Hematopoietic multipotent progenitor cell treated with erythropoietin and hydrocortisone succinate and interleukin-3 and kit ligand, for 4 days (in vitro differentiated cells): ENCODE measurements at places on chromosomes 13 and 19.

- DNase-seq = no peak
Measured at GRCh38 chr13:31986676-31987470, 44.7 kb upstream of the FRY start.

DNA sequence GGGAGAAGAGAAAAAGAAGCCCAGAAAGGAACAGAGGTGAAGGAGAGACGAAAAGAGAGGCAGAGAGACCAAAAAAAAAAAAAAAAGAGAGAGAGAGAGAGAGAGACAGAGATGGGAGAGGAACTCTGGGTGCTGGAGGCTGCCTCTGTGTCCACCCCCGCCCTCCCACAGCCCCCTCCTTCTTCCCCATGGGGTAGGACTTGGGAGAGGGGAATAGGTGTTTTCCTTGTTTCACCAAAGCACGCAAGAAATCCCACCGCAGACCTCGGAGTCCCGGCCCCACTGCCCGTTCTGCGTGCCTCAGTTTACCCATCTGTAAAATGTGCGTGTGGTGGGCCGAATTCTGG is 4.9 kb downstream of the ONECUT3 start:
- no peak for DNase-seq

DNA sequence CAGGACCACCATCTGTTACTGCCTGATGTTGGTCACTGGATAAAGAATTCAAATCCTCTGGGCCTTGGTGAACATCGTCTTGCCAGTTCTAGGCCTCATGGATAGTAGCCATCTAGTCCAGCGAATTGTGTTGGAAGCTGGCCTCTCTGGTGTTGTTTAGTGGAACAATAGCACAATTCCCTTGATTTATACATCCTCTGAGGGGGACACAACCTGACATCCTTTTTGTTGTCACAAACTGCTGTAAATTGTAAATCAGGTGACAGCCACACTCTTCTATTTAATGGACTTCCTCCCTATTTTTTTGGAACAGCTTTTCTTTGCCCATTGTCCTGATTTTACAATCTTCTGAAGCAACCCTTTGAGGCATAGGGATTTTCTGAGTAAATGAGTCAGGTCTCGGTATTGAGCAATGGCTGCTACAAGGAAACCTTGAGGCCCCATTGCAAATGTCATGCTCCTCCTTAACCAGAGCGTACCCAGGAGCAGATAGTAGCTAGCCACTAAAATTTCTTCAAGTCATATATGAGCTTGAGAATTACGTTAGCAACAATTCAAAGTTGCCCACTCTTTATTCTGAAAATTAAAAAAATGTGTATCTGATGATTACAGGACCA is 263.3 kb downstream of the COG6 start:
- DNase-seq = no peak

- DNase-seq = peak; percentile 70
Measured at GRCh38 chr13:28161370-28161769, 23.0 kb downstream of the PAN3 start.

GRCh38 chr13:48653472-48653939 is at the start of gene CYSLTR2:
TSS of gene CYSLTR2 (plus strand) at chr13:48653929. CDS start at chr13:48706818, 52,889 bp downstream.
- peak; percentile 85 for DNase-seq

GRCh38 chr13:40494946-40495620 is 171.4 kb downstream of the FOXO1 start:
- DNase-seq = peak; percentile 65

DNA sequence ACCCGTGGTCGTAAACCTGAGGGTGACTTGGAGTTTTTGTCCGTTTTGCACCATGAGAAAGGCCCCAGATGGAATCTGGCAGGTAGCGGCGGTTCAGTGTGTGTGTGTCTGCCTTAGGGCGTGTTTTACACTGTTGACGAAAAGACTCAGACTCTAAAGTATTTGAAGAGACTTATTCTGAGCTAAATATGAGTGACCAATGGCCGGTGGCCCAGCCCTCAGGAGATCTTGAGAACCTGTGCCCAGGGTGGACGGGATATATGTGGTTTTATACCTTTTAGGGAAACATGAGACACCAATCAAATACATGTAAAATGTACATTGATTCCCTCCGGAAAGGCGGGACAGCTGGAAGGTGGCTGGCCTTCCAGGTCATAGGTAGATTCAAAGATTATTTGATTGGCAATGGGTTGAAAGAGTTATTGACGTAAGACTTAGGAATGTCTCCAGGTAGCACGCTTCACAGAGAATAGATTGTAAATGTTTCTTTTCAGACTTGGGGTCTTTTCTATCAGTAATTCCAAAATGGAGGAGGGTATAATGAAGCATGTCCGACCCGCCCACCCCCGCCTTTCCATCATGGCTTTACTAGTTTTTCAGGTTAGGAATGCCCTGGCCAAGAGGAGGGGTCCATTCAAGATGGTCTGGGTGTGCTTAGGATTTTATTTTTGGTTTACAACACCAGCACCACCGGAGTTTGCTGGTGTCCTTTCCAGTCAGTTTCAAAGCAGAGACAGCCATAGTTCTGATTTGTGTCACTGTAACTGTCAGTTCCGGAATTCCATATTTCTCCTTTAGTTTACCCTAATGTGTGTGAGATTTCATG is 1.0 kb upstream of the ZNF529 start:
- DNase-seq = peak; percentile 55

DNA sequence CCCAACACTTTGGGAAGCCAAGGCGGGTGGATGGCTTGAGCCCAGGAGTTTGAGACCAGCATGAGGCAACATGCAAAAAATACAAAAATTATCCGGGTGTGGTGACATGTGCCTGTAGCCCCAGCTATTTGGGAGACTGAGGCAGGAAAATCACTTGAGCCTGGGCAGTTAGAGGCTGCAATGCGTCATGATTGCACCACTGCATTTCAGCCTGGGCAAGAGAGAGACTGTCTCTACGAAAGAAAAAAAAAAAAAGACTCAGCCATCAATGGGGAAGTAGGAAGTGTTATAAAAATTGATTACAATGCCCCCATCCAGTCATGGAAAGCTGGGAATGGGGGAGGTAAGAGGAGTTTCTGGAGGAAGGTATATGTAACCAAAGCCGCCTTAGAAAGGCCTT is 5.4 kb downstream of the TYK2 start:
- no peak for DNase-seq

DNA sequence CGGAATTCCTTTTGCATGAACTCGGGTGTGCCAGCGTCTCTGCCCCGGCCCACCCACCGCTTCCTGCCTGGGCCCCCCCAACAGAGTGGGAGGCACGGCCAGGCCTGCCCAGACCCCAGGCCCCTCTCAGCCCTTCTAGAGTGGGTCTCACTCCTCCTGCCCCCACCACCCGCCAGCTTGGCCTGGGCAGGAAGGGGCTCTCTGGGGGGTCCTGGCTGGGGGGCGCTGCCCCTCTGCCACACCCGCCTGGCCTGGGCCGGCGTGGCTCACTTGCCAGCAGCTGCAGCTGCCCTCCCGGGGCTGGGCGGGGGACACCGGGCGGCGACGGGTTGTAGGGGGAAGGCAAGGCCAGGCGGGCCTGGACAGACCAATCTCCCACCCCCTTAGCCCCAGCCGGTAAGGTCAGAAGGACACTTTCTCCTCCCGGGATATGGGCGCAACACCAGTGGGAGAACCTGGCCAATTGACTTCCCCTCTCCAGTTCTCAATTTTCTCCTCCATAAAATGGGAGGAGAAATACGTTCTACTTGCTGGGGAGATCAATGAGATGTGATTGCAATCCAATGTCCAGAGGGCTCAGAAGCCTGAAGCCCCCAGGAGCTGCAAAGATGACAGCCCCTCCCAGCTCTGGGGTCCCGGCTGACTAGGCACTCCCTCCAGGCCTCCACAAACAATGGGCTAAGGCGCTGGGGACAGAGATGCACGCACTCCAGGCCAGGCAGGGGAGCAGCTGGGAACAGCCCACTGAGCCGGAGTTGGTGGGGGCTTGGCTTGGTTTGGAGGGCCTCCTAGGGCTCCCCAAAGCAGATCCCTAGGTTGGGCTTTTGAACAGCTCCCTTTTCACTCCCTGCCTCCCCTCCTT is 2.4 kb downstream of the CRLF1 start:
- no peak for DNase-seq

DNA sequence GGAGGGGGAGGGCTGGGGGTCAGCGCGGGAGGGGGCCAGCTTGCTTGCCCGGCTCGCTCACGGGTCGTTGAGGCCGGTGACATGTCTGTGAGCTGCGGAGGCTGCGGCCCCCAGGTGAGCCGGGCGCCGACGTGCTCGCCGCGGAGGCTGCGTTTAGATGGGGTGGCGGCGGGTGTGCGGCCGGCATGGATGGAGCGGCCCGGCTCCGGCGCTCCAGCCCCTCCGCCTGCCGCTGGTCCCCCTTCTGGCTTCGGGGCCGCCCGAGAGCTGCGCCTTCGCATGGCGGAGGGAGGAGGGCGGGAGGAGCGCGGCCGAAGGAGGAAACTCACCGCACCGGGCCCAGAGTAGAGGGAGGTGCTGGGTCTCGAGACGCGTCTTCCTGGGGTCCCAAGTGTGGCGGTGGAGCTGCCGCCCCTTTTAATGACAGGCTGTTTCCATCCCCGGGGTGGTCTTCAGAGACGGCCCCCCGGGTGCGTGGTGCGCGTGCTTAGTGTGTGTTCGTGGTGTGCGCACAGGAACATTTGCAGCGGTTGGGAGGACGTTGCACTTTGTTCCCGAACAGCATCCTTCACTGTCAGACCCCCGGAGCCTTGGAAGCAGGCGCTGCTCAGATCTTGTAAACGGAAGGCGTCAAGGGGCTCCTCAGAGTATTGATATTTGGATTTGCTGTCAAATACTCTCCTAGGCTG is at the start of gene AKAP11:
Gene AKAP11 (plus strand): TSS at position 38 of the 689 bp plus-strand sequence. CDS start 14,197 bp downstream, outside the sequence.
- DNase-seq = peak; percentile 75

DNA sequence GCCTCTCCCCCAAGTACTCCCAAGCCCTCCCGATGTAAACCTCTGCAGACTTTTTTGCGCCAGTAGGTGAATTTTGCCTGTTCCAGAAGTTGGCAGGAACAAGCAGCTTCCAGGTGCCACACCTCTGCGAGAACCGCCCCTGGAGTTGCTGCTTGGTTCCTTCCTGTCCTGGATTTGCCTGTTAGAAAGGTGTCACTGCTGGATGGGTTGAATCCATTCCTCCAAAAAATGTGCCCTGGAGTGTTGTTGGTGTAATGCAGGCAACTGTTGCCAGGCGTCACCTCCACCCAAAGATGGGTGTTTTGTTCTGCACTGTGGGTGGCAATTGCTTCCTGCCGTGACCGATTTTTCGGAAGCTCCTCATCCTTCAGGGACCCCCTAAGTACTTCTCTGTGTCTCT is 5.7 kb downstream of the PGPEP1 start:
- no peak for DNase-seq

- DNase-seq = no peak
Measured at GRCh38 chr19:41991025-41991424, 3.0 kb downstream of the ATP1A3 start.

GRCh38 chr13:80171096-80171495 is 169.8 kb downstream of the SPRY2 start:
- no peak for DNase-seq

- DNase-seq = no peak
Measured at GRCh38 chr13:34431827-34432581, 510.1 kb upstream of the NBEA start.

GRCh38 chr13:40605573-40605972 is 60.9 kb downstream of the FOXO1 start:
- no peak for DNase-seq

- peak; percentile 59 for DNase-seq
Measured at GRCh38 chr19:38650911-38651584, 3.6 kb downstream of the ACTN4 start.

GRCh38 chr19:38838986-38839761 is 7.6 kb upstream of the ECH1 start:
- DNase-seq = no peak

- DNase-seq = no peak
Measured at GRCh38 chr13:30835442-30835841, 70.6 kb upstream of the MEDAG start.

DNA sequence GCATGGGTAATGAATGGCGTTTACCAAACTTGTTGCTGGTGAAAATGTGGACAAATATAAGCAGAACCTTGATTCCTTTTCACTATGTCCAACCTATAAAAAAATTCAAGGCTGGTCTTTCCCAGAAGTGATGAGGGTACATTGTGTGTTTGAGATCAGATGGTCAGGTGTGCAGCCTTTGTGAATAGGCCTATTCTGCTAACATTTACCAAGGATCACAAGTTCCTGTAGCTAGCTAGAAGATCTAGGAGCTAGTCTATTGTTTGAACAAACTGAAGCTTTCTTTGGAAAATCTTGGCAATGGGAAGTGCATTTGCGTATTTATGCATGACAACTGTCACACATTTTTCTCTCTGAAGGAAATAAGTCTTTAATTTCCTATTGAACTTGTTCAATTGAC is 489.6 kb downstream of the KLF5 start:
- DNase-seq = no peak

DNA sequence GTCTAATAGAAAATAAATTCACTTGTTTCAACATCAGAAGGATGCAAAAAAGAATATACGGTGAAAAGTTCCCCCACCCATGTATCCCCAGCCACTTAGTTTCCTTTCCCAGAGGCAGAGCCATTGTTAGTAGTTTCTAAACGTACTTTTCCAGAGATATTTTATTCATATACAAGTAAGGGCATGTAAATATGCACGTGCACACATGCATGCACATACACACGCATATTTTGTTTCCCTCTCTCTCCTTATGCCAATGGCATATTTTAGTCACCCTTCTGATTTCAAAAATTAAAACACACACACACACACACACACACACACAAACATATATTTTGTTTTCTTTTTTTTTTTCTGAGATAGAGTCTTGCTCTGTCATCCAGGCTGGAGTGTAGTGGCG is 147.4 kb downstream of the PDS5B start:
- no peak for DNase-seq

GRCh38 chr13:99018418-99019180 is 40.7 kb upstream of the DOCK9 start:
- no peak for DNase-seq

- DNase-seq = no peak
Measured at GRCh38 chr13:23705583-23705982, 135.4 kb downstream of the TNFRSF19 start.

DNA sequence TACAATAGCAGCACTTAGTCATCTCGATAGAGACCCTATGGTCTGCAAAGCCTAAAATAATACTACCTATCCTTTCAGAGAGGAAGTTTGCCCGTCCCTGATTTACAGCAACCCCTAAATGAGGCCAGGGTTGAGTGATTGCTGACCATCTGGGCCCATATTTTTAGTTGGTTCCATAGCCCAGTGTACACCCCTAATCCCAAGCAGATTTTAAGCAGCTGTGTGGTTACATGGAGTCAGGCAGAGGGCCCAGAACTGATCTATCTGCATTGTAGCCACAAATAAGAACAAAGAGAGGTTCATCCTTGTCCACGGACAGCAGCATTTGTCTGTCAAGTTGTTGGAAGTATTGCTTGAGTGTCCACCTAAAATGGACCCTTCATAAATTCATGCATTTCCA is 148.2 kb downstream of the DCT start:
- no peak for DNase-seq

GRCh38 chr13:35888457-35888883 is 242.7 kb downstream of the DCLK1 start:
- DNase-seq = no peak

- DNase-seq = no peak
Measured at GRCh38 chr19:46729696-46730095, 12.8 kb upstream of the PRKD2 start.
